ENCODE measurements at places on chromosomes 13 and 19. TPM values are rescaled to one million over a fixed set of nuclear protein-coding genes. Genes with fewer than 3 reads are reported as not detected.

The DMPK gene
- total RNA-seq: 12.3 TPM

The MYBPC2 gene
- total RNA-seq: 0.39 TPM

The KLF2 gene
- 630 TPM for total RNA-seq

The LGI4 gene
- total RNA-seq: 0.22 TPM

The CYP2A7 gene
- total RNA-seq: not detected

The FPR1 gene
- total RNA-seq: 0.38 TPM

The TMTC4 gene
- total RNA-seq: 22.4 TPM

Measured in naive thymus-derived CD4-positive, alpha-beta T cell (primary cell).